ENCODE measurements at places on chromosomes 6 and 20. TPM values are rescaled to one million over a fixed set of nuclear protein-coding genes. Genes with fewer than 3 reads are reported as not detected.

The TFAP2A gene
- 0.15 TPM for total RNA-seq

DNA sequence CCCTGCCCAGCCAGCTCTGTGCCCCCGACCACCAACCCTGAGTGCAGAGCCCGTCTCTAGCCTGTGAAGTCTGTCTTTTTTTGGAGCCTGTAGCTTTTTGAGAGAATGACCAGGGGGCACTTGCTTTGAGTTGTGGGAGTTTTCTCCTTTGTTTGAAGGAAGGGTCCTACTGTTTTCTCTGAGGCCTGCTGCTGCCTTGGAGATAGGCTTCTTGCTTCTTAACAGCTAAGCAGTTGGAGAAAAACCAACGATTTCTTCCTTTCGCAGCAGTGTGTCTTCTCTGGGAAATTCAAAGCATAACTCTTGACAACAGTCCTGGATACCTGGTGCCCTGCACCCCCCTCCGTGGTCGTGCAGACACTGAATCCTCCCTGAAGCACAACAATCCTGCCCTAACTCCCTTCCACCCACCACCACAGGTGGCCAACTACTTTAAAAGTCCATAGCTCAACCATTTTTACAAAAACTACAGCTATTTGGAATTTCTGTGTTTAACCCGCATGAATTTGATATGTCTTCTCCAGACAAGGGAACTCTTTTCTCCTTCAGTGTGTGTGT is 61.0 kb downstream of the FAM50B start:
- DNase-seq = no peak

GRCh38 chr6:75472885-75473284 is 20.7 kb downstream of the FILIP1 start:
- DNase-seq = no peak

DNA sequence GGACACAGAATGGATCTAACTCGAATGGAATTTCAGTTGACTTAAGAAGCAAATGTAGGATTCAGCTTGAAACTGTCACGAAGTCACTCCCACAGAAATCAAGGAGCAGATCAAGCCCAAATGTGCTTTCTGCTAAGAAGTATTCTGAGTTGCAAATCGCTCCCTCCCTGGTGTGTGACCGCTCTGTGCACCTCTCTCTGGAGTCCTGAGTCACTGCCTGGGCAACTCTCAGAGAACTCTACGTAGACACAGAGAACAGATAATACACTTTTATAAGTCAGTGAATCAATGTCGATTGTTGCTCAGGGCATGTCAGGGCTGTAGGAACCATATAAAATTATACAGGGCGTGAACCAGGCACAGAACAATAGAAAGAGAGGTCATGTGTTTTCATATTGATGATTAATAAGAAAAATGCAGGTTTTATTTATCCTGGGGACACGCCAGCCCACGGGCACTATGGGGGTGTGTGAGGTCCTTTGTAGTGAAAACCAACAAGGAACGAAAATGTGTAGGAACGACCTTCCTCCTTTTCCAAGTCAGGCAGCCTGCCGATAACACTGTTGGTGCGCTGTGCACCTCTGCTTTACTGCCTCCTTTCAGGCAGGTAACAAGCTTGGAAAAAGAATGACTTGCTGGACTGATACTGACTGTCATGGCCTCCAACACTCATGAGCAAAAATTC is 248.1 kb upstream of the FOXQ1 start:
- DNase-seq = no peak

GRCh38 chr20:38759106-38759505 is 10.8 kb downstream of the ACTR5 start:
- DNase-seq = no peak

- no peak for DNase-seq
Measured at GRCh38 chr6:38997128-38997761, 51.3 kb upstream of the GLP1R start.

DNA sequence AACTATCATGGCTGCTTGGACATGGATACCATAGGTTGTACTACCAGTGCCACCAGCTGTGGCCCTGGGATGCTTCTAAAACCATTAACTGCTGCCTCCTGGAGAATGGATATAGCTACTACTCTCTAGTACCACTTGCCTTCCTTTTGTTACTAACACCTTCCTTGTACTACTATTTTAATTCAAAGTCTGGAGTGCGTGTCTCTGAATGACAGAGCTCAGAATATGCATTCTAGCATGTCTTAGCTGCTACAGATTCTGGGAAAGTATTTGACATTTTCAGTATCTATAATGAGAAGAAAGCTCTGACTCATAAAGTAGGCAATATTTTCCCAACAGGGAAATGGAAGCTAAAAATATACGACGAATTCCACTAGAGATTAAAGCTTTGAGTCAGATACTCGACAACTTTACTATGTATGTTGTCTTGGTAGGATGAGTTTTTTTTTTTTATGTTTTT is 112.3 kb downstream of the PFDN4 start:
- DNase-seq = no peak

The DAAM2 gene
- total RNA-seq = 67.1 TPM

DNA sequence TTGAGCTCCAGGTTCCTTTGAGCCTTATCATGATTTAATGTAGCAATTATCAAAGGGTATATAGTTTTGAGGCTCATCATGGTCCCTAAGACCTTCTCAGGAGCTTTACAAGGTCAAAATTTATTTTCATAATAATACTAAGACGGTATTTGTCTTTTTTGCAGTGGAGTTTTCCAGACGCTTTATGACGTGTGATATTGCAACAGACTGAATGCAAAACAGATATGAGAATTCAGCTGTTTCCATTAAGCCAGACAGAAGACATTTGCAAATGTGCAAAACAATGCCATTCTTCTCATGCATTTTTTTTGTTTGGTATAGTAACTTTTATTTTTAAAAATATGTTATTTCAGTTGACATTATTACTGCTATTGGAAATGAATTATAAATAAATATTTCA is 24.7 kb upstream of the CNKSR3 start:
- DNase-seq = no peak

The SLC52A3 gene
- 0.37 TPM for total RNA-seq

GRCh38 chr6:3943331-3943765 is 94.2 kb downstream of the FAM50B start:
- DNase-seq = peak; percentile 30

The GPX6 gene
- total RNA-seq = not detected

DNA sequence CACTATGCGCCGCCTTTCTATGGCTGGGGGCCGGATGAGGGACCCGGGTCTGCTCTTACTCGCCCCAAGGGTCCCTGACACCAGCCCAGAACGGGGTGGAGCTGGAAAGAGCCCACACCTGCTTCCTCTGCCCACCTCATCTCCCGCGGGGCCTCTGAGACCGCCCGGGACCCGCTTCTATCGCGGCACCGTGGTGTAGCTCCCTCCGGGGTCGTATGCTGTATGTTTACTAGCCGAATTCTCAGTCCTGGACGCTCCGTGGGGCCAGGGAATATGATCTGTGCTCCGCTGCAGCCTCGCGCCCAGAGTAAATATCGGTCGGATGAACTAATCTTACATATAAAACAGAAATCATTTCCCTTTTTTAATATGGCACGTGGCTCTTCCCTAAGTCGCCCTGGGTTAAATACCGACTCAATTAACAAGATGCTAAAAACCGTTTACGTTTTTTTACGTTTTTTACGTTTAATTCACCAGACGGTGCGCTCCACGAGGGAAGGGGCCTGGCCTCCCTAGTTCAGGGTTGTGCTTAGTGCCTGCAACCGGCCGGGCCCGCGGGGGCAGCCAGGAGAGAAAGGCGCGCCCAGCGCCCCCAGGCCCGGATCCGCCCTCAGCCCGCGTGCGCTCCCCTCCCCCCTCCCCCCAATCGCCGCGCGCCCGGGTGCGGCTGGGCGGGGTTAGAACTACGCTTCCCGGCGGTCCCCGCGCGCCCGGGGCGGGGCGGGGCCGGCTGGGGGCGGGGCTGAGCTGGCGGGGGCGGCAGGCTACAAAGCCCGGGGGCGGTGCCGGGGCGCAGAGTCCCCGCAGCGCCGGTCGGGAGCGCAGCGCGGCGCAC is at the start of gene RBM38:
RBM38 (plus strand) TSS at position 793 of the 835 bp plus-strand sequence. CDS start 186 bp downstream, outside the sequence.
- DNase-seq = peak; percentile 86

GRCh38 chr6:428047-428603 is 36.6 kb downstream of the IRF4 start:
- no peak for DNase-seq

- DNase-seq = no peak
Measured at GRCh38 chr6:82205930-82206392, 41.6 kb downstream of the IBTK start.

- no peak for DNase-seq
Measured at GRCh38 chr6:153130515-153131036, 506 bp downstream of the RGS17 start.

DNA sequence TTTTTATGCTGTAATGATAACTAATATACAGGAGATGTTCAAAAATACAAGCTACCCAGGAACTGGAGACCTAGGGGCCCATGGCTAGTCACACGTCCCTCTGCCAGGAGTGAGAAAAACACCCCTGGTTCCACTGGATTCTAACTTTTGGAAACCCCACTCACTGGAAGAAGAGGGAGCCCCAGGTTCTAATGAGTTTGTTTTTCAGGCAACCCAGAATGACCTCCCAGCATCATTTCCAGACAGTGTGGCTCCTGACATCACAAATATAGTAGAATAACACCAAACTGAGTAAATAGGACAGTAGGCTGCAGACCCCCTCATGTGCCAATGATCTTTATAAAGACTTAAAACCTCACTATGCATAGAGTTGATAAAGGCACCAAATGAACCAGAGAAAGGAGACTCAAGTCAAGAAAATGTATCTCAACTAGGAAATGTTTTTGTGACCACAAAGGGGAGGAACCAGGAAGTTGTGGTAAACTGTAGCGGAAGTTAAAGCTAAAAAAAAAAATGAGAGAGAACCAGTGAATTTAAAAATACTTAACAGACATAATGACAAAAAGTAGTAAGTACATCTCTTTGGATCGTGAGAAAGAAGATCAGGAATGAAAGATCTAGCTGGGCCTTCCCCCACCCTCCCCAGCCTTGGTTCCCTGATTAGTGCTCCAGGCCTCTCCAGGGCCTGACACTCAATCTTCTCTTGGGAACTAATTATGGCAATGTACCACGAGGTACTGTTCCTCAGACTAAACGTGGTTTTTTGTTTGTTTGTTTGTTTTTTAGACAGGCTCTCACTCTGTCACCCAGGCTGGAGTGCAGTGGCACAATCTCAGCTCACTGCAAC is 19.8 kb downstream of the HLA-E start:
- no peak for DNase-seq

The GTSF1L gene
- total RNA-seq = not detected

- DNase-seq = no peak
Measured at GRCh38 chr6:65253041-65253440, 454.0 kb downstream of the EYS start.

DNA sequence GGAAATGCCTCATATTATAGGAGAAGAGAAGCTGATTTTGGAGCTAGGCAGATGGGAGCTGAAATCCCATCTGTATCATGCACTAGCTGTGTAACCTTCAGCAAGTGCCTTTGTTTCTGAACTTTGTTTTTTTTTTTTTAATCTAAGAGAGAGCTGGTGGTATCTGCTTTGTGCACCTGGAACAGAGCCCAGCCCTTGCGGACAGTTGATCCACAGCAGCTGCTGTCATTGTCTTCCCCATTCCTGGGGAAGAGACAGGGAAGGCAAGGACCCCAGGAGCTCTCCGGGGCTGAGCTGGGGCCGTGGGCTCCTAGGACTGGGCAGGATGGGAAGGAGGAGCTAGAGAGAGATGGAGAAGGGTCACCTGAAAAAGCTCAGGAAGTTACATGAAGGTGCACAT is 92.1 kb downstream of the SYNJ2 start:
- no peak for DNase-seq

The ZNFX1 gene
- 21.7 TPM for total RNA-seq

DNA sequence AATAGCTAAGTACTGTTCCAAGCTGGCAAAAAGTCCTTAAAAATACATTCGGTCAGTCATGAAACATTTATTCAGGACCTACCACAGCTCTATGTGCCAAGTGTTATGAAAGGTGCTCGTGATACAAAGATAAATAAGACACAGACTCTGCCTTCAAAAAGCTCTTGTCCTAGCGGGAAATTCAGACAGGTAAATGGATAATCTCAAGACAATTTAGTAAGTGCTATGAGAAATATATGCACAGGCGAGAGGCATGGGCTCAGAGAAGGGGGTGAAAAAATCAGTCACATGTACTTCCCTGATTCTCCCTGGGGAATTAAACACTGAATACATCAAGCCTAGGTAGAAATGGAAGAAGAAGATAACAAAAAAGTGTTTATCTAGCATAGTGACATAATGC is 49.8 kb upstream of the HEY2 start:
- DNase-seq = no peak

GRCh38 chr6:87753131-87753685 is 51.2 kb upstream of the AKIRIN2 start:
- no peak for DNase-seq

The BFSP1 gene
- total RNA-seq = 0.34 TPM

The RNF182 gene
- total RNA-seq = 0.09 TPM

Data from psoas muscle (tissue), 8 donors.